ENCODE measurements at places on chromosomes 3 and 15.

DNA sequence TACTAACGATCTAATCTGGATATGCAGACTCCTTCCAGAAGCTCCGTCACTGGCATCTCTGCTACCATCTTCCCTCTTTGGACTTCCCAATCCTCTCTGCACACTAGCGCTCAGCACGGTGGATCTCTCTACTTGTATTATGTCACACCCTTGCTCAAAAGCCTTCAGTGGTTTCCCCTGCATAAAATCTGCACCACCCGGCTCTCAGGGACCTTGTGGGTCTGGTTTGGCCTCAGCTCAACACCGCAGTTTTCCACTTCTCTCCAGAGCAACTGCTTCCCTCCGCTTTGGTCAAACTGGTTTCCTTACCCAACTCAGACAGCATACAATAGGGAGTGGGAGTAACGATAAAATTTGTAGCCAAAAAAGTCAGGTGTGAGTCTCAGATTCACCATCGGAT, 30.7 kb upstream of the HES1 start:
- no peak for DNase-seq

- no peak for DNase-seq
Observed at GRCh38 chr3:32202496-32202895, 36.0 kb upstream of the CMTM8 start.

GRCh38 chr3:172711454-172711795, 558 bp upstream of the NCEH1 start:
- DNase-seq, result no peak

DNA sequence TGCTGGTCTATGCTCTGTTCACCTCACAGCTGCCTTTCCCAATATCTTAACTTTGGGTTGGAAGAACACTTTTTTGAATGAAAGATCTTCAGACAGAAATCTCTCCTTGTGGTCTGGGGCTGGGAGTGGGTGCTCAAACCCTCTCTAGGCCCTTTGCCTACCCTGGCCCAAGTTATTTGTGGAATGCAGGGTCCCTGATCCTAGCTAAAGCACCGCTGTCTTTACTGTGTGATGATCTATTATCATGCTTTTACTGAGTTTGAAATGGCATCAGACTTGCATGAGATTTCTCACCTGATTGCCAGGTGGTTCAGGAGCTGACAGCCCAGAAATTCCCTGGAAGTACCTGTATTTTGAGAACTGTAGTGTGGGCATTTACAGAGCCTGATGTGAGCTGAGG, 412.7 kb upstream of the ONECUT1 start:
- no peak for DNase-seq

DNA sequence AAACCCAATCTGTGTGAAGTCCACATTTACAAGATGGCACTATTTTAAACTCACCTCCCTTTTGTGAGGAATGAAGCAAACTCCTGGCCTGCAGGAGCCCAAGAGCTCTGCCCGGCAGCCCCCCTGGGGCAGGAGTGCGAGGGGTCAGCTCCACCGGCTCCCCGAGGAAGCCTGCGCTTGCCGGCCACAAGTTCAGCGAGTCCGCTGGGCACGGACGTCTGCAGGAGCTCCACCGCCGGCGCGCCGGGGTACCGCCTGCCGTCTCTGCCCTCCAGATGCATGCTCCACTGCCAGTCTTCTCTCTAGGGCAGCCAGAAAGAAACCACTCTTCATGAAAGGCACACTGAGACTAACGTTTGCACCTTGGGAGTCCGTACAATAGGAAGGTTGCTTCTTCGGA, 17.5 kb downstream of the OCA2 start:
- no peak for DNase-seq

GRCh38 chr15:73127302-73127936, 75.2 kb downstream of the NEO1 start:
- DNase-seq, result no peak

DNA sequence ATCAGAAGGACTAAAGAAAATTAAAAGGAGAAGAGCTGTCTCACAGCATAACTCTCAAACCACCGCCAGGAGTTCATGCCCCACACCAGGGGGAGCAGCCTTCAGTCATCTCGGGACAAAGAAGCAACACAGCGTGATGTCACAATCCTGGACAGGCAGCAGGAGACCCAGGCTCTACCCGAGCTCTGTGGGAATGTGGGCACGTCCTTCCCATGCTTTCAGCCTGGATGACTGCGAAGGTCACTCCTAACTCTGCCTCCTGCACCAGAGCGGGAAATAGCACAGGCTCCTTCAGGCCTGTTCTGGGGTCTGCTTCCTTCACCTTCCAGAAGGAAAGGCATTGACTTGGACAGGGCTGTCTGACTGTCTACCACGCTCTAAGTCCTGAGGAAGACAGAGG, 31.3 kb downstream of the NOX5 start:
- no peak for DNase-seq

DNA sequence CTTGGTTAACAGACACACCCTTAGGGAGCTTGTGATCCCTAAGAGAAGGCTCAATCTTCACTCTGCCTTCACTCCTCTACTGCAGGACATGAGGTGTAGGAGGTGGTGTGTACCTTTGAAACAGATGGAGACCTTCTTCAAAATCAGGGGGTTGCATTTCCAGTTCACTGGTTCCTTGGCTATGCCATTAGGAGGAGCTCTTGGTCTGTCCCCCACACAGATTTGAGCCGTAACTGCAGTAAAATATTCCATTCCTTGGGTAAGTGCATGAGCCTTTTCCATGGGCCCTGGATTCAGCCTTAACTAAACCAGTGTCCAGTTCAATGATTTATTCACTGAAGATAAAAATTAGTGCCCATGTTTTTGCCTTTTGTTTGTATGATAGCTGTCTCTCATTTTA, 144.6 kb downstream of the MCTP2 start:
- no peak for DNase-seq

All from GM12864 (cell line).